ENCODE measurements at places on chromosomes 1 and 21.

DNA sequence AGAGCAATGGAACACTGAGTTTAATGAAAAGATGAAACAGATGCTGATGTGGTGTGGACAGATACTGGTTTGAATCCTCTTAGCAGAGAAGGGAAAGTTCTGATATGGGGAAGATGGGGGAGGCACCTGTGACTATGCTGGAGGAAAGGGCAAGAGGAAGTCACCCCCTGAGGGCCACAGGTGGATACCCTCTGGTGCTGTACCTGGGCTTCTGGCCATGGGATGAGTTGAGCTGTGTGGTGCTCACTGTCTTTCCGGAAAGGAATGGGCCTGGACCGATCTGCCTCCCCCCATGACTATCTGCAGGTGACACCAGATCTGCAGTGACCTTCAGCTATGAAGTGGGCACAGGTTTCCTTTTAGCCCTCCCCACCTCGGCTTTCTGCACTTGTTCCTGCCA, 52.4 kb downstream of the IER5 start:
- no peak for DNase-seq
- H3K4me3 ChIP-seq: no peak overlapping the region
- no peaks in the 10 kb centered on the region for H3K36me3 ChIP-seq
- peaks cover 45% of the 10 kb centered on the region for H3K4me1 ChIP-seq
- no peaks in the 10 kb centered on the region for H3K27me3 ChIP-seq
- peak overlapping the region; percentile 99 for H3K27ac ChIP-seq

DNA sequence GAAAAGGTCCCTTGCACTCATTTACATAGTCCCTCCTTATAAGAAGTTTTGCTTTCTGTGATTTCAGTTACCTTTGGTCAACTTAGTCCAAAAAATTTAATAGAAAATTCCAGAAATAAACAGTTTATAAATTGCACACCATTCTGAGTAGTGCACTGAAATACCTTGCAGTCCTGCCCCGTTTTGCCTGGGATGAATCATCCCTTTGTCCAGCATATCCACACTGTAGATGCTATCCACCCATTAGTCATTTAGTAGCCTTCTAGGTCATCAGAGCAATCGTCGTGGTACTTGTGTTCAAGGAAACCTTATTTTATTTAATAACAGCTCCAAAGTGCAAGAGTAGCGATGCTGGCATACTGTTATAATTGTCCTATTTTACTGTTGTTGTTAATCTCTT, 38.0 kb downstream of the SPRTN start:
- H3K4me1 ChIP-seq: no peaks in the 10 kb centered on the region
- no peaks in the 10 kb centered on the region for H3K27me3 ChIP-seq
- H3K36me3 ChIP-seq: no peaks in the 10 kb centered on the region

DNA sequence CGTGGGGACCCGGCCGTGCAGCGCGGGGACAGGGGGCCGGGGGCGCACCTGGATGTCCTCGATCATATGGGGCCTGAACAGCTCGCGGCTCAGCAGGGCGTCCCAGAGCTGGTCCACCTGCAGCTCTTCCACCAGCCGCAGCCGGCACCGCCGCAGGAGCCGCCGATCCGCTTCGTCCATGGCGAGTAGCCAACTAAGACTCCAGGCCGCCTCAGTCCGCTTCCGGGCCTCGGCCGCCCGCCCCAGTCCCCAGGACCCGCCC, at the start of gene CASP9:
Gene CASP9 (minus strand): TSS at position 195 of the 262 bp plus-strand sequence. CDS start 15 bp downstream, at position 180.
- peaks cover 25% of the 10 kb centered on the region for H3K4me1 ChIP-seq
- H3K27ac ChIP-seq: peak within 1 kb of the TSS; percentile 91
- peak within 1 kb of the TSS; percentile 92 for H3K4me3 ChIP-seq
- no peaks in the 10 kb centered on the region for H3K36me3 ChIP-seq

DNA sequence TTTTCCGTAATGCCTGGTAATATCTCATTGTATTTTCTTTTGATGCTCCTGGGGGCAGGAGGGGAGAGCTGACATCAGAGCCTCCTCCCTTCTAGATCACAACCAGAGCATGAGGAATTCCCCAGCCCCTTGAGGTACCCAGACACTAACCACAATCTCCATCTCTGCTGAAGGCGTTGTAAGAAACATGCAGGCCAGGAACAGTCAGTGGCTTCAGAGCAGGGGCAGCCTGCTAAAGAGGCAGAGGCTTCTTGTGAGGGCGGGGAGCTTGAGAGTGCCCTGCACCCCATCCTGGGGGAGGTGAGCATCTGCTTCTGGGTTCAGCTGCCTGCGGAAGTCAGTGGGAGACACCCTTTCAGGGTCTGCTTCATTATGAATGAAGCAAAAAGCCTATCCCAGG, 19.0 kb downstream of the MAPKAPK2 start:
- H3K36me3 ChIP-seq: no peaks in the 10 kb centered on the region
- no peak for DNase-seq
- no peaks in the 10 kb centered on the region for H3K27me3 ChIP-seq
- peaks cover 9% of the 10 kb centered on the region for H3K4me1 ChIP-seq
- H3K4me3 ChIP-seq: no peak overlapping the region

- no peak overlapping the region for H3K4me3 ChIP-seq
- H3K4me1 ChIP-seq: peaks cover 31% of the 10 kb centered on the region
- no peaks in the 10 kb centered on the region for H3K36me3 ChIP-seq
- no peaks in the 10 kb centered on the region for H3K27me3 ChIP-seq
- DNase-seq: no peak
- no peak overlapping the region for H3K27ac ChIP-seq
Observed at GRCh38 chr1:232621050-232621449, 8.9 kb downstream of the SIPA1L2 start.

DNA sequence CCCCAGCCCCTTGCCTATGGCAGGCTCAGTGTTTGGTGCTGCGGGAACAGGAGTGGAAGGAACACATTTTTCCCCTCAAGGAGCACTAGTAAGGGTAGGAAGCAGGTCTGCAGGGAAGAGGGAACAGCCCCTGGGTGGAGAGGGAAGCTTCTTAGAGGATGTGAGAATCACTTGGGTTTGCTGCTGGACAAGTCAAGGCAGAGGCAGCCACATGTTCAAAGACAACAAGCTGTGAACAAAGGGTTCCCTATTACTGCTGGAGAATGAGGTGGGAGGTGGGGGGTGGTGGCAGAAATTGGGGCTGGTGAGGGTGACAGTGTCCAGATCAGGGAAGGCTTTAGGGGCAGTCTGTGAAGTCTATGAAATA, 24.8 kb upstream of the CITED4 start:
- no peaks in the 10 kb centered on the region for H3K27me3 ChIP-seq
- H3K4me1 ChIP-seq: no peaks in the 10 kb centered on the region
- H3K4me3 ChIP-seq: no peak overlapping the region
- H3K36me3 ChIP-seq: no peaks in the 10 kb centered on the region
- DNase-seq: no peak

- no peaks in the 10 kb centered on the region for H3K36me3 ChIP-seq
- DNase-seq: no peak
Observed at GRCh38 chr21:42305707-42306147, 9.5 kb downstream of the TFF3 start.

GRCh38 chr1:184764483-184764882, 9.8 kb upstream of the EDEM3 start:
- H3K27ac ChIP-seq: no peak overlapping the region
- H3K27me3 ChIP-seq: no peaks in the 10 kb centered on the region

- H3K27ac ChIP-seq: 0 out of 2 replicates have a peak overlapping the region, but pooled peaks have one; percentile 13
- peaks cover 7% of the 10 kb centered on the region for H3K4me1 ChIP-seq
Observed at GRCh38 chr1:188778578-188778977, 1699.1 kb downstream of the BRINP3 start.

- DNase-seq: no peak
- H3K27ac ChIP-seq: no peak overlapping the region
- H3K36me3 ChIP-seq: no peaks in the 10 kb centered on the region
- H3K4me3 ChIP-seq: no peak overlapping the region
- H3K27me3 ChIP-seq: peaks cover 95% of the 10 kb centered on the region
Observed at GRCh38 chr1:230375147-230375546, 51.0 kb downstream of the PGBD5 start.

DNA sequence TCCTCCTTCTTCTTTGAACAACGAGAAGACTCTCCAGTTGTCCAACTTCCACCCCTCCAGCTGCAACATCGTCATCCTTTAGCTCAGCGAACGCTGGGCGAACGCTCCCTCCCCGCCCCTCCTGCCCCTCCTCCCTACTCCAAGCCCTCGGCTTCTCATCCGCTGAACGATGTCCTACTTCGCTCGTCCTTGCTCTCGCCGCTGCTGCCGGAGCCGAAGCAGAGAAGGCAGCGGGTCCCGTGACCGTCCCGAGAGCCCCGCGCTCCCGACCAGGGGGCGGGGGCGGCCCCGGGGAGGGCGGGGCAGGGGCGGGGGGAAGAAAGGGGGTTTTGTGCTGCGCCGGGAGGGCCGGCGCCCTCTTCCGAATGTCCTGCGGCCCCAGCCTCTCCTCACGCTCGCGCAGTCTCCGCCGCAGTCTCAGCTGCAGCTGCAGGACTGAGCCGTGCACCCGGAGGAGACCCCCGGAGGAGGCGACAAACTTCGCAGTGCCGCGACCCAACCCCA, at the start of gene BCAN:
Gene BCAN (plus strand): TSS at position 357 of the 504 bp plus-strand sequence. CDS start 3,938 bp downstream, outside the sequence.
- H3K4me1 ChIP-seq: peaks cover 15% of the 10 kb centered on the region
- H3K27ac ChIP-seq: no peak within 1 kb of the TSS
- no peak for DNase-seq
- peaks cover 31% of the 10 kb centered on the region for H3K27me3 ChIP-seq
- no peaks in the 10 kb centered on the region for H3K36me3 ChIP-seq

- H3K4me1 ChIP-seq: no peaks in the 10 kb centered on the region
- DNase-seq: no peak
- H3K36me3 ChIP-seq: no peaks in the 10 kb centered on the region
- no peak within 1 kb of the TSS for H3K27ac ChIP-seq
Observed at GRCh38 chr1:158289811-158290210, at the start of gene CD1C. Gene CD1C (plus strand): TSS chr1:158289923. CDS start chr1:158290065, 142 bp downstream.

- no peaks in the 10 kb centered on the region for H3K36me3 ChIP-seq
- H3K27ac ChIP-seq: no peak overlapping the region
- H3K27me3 ChIP-seq: no peaks in the 10 kb centered on the region
- no peak for DNase-seq
- no peak overlapping the region for H3K4me3 ChIP-seq
- H3K4me1 ChIP-seq: peaks cover 10% of the 10 kb centered on the region
Observed at GRCh38 chr1:222931023-222931422, 116.2 kb downstream of the DISP1 start.

DNA sequence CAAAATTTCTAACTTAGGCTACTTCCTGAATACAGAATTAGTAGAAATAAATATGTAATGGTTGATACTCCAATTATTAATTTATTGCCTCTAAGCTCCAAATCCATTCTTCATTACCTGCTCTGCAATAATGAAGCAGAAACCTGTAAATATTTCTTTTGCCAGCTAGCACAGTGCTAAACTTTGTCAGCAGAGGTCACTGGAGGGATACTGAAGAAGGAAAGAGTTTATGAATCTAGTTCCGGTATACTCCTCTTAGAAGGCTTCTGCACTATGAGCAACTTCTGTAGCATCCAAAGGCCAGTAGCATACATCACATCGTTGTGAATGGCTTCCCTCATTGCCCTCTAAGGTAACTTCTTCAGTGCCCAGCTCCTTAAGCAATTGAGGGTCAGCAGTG, 81.0 kb upstream of the LHX8 start:
- H3K27ac ChIP-seq: no peak overlapping the region
- H3K4me1 ChIP-seq: no peaks in the 10 kb centered on the region
- DNase-seq: peak; percentile 14

- no peak overlapping the region for H3K27ac ChIP-seq
- H3K4me1 ChIP-seq: no peaks in the 10 kb centered on the region
- H3K36me3 ChIP-seq: peaks cover 39% of the 10 kb centered on the region
- no peak overlapping the region for H3K4me3 ChIP-seq
- H3K27me3 ChIP-seq: no peaks in the 10 kb centered on the region
- no peak for DNase-seq
Observed at GRCh38 chr1:247185667-247186066, 13.8 kb upstream of the ZNF124 start.
